ENCODE measurements at places on chromosomes 16 and 17.

- DNase-seq = no peak
Measured at GRCh38 chr17:2061441-2061958, 6.6 kb downstream of the HIC1 start.

- DNase-seq = peak; percentile 65
Measured at GRCh38 chr17:80129006-80129565, 17.8 kb downstream of the EIF4A3 start.

- no peak for DNase-seq
Measured at GRCh38 chr16:77972062-77972392, 50.3 kb upstream of the CLEC3A start.

DNA sequence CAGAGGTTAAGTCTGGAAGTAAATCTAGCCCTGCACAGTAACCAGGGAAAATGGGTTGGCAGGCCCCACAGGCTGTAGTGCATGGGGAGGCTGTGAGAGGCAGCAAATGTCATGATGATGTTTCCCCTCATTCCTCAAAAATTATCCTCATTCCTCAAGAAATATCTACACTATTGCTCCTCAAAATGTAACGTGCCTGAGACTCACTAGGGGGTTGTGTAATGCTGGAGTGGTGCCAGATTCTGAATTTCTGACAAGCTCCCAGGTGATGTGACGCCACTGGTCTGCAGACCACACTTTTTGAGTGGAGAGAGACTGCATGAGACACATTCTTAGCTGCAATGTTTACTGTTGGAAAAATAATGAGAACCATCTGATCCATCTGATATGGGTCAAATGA, 1.2 kb upstream of the MPP3 start:
- peak; percentile 11 for DNase-seq

DNA sequence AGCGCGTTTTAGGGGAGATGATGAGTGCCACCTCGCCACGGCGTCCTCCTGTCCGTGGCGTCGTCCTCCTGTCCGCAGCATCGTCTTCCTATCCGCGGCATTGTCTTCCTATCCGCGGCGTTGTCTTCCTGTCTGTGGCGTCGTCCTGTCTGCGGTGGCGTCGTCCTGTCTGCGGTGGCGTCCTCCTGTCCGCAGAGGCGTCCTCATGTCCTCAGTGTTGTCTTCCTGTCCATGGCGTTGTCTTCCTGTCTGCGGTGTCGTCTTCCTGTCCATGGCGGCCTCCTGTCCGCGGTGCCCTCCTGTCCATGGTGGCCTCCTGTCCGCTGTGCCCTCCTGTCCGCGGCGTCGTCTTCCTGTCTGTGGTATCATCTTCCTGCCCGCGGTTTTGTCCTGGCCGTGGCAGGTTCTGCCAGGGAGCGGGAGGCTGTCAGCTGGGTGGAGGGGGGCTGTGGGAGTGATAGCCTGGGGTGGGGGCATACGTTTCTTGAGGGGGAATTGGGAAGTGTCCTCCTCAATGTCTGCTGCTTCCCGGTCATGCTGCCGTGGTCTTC, 30.9 kb downstream of the TBCD start:
- no peak for DNase-seq

GRCh38 chr17:76131051-76131691, 9.9 kb downstream of the FOXJ1 start:
- DNase-seq = no peak

DNA sequence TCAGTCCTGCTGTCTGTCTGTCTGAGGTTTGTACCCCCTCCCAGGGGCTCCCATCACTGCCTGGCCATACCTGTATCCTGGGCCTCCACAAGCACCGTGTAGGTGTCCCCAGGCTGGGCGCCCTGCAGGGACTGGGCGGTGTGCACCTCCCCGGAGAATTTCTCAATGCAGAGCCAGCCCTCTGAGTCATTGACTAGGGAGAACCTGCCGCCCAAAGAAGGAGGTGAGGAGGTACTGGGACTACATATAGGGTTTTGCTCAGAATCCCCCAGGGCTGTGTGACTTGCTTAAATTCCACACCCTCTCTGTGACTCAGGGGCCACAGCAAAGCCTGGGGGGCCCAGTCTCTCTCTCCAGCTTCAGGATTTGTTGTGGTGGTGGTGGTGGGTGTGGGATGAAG, 7.6 kb downstream of the CDH16 start:
- no peak for DNase-seq

GRCh38 chr16:85829171-85829719, 29.8 kb downstream of the COX4I1 start:
- DNase-seq = no peak

DNA sequence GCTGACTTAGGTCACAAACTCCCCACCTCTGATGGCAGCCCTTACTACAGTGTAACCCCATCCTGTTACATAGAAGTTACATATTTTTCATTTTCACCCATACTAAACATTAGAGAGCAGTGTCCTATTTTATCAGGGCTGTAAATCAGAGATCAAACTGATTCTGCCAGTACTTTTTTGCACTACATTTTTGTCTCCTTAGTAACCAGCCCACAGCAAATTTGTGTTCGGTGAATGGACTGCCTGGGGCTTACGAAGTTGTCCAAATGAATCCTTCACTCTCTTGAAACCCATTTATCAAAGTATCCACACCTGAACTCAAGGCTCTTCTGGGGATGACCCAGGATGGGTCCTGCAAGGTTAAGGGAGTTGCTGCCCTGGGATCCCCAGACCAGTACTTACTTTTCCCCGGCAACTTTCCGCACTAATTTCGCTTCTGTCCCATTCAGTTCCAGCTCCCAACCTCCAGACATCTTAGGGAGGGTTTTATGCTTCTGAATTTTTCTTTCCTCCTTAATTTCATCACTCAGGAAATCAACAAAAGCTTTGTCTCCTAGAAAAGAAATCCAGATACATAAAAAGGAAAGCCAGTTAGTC, 1.1 kb downstream of the C1QBP start:
- DNase-seq = no peak

DNA sequence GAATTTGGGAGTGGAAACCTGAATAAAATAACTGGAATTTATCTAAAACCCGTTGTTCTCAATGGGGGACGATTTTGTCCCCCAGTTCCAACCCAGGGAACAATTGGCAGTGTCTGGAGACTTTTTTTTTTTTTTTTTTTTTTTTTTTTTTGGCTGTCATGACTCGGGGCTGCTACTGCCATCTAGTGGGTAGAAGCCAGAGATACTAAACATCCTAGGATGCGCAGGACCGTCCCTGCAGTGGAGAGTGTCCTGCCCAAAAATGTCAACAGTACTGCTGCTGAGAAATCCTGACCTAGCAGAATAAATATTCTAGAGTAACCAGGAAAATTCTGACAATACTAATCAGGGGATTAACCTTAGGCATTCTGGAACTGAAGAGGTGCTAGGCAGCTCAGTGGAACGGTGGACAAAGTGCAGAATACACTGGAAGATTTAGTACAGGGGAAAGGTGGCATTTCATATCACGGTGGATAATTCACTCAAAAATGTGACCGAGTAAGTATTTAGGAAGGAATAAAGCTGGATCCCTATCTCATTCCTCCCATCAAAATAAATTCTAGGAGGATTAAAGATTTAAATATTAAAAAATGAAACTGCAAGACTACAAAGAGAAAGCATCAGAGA, 107.6 kb downstream of the SPECC1 start:
- no peak for DNase-seq

DNA sequence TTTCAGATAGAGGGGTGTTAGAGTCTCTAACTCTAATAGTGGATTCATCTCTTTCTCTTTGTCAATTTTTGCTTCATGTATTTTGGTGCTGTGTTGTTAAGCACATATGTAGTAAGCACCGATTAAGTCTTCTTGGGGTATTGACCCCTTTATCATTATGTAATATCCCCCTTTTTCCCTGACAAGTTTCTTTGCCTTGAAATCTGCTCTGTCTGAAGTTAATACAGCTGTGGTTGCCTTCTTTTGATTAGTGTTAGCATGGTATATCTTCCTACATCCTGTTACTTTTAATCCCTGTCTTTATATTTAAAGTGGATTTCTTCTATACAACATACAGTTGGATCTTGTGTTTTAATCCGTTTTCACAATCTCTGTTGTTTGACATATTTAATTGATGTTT, 60.6 kb downstream of the BCAS3 start:
- no peak for DNase-seq

GRCh38 chr16:15899538-15900100, 11.2 kb upstream of the CEP20 start:
- DNase-seq = peak; percentile 88

GRCh38 chr17:77930780-77931768, 27.4 kb upstream of the TNRC6C start:
- no peak for DNase-seq

- no peak for DNase-seq
Measured at GRCh38 chr16:54096607-54097006, 190.0 kb downstream of the IRX3 start.

GRCh38 chr16:49486400-49486799, 112.8 kb downstream of the C16orf78 start:
- DNase-seq = no peak

- DNase-seq = no peak
Measured at GRCh38 chr16:87123356-87124001, 193.7 kb downstream of the C16orf95 start.

- DNase-seq = no peak
Measured at GRCh38 chr16:88762258-88762870, 22.7 kb downstream of the PIEZO1 start.

DNA sequence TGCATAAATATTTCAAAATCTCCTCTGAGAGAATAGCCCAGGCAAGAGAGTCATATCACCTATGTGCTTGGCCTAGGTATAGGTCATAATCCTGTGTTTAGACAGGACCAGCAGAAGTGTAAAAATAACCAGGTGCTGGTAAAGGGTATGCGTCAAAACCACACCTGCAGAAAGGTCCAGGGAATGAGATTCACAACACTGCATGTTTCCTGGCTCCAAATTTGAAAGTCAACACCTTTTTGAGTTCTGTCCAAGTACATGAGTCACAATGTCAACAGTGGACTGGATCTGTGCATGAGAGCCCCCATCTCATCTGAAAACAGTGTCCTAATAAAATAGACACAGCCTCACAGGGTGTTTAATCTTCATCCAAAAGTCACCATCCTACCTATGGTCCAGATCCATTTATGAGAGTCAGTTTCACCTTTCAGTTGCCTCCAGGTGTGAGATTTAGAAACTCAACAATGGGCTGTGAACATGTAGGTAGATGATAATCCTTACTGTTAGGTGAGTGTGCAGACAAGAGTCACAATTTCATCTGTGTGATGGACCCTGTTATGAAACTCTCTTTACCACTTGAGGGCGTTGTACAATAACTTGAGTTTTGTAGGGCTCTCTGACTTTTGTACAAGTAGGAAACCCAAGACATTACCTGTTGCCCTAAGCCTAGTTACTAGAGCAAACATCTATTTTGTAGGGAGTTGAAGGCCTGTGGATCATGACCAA, 2100.7 kb downstream of the TP53TG3F start:
- DNase-seq = peak; percentile 71

DNA sequence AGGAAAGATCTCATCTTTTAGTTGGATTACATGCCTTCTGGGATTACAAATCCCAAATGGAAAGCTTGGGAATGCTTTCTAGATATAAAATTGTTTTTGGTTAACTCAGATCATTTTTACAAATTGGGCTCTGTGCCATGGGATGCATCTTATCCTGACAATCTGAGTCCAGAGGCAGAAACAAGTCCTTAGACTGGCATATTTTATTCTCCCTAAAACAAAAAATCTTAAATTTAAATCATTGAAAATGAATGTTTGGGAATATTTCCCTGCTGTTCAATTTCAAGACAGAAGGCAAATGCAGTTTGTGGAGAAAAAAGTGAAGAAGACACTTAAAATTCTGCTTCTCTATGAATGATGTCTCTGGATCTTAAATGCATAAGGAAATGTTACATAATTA, 456.6 kb upstream of the GOT2 start:
- DNase-seq = no peak

GRCh38 chr16:85812031-85812807, 12.7 kb downstream of the COX4I1 start:
- DNase-seq = no peak

DNA sequence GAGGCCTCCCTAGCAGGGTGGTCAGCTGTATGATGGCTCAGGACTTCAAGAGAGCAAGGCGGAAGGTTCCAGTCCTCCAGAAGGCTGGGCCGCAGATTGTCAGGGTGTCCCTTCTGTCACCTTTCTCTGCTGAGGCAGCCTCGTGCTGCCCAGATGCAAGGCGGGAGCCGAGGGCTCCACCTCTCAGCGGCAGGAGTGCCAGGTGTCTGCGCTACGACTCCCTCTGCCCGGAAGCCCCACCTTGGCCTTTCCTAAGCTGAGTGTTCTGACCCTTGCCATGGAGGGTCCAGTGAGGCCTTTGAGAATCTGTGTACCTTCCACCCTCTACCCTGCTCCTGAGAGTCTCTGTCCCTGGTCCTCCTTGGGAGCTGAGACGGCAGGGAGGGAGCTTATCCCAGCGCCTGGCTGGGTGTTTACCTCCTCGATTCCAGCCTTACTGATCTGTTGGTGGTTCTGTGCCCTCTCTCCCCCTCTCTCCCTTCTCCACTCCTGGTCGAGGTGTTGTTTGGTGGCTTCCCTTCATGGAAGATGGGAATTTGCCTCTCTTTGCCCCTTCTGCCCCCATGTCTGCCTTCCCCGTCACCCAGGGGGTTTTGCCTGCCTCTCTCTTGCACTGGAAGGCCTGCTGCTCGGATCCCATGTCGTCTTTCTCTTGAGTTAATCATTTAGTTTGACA, 2.2 kb upstream of the ZNF750 start:
- DNase-seq = no peak

- no peak for DNase-seq
Measured at GRCh38 chr17:48003417-48004151, 32.7 kb downstream of the CDK5RAP3 start.

DNA sequence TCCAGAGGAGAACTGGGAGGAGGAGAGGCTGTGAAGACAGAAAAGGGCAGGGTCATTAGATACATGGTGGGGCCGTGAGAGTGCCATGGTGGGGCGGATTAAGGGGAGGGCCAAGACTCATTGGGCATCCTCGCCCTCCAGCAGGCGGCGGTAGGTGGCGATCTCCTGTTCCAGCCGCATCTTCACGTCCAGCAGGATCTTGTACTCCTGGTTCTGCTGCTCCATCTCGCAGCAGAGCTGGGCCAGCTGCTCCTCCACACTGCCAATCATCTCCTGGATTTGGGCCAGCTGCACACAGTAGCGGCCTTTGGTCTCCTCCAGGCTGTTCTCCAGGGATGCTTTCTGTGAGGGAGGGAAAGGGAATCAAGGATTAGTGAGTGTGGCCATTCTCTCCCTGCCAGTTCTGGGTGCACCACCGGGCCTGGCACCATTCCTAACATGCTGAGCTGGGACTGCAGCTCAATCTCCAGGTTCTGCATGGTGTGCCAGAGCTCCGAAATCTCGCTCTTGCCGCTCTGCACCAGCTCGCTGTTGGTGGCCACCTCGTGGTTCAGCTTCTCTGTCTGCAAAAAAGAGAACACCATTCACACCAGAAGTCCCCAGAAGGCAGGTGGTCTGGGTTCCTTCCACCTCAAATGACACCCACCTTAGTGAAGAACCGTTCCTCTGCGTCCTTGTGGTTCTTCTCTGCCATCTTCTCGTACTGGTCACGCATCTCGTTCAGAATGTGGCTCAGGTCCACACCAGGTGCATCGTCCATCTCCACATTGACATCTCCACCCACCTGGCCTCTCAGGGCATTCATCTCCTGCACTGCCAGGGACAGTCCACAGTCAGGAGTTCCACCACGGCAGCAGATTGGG, 129.0 kb downstream of the CCDC144A start:
- peak; percentile 37 for DNase-seq

DNA sequence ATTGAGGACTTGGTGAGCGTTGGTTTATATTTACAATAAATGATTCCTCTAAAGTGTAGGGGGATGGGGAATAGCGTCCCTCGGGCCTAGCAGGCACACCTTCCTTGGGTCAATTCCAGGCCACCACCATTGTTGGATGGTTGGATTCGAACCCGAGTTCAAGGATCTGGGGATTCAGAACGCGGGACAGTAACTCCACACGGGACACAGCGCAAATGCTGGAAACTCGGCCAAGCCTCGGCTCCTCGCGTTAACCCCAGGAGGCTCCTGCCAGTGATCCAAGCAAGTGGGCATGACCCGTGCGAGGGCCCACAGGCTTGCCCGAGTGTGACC, 613 bp downstream of the B9D1 start:
- DNase-seq = no peak

Data from T47D (cell line).